Effector memory CD8-positive, alpha-beta T cell (primary cell): ENCODE measurements at places on chromosomes 5 and 9.
A peak's percentile ranks its signal among the peaks of the same experiment; 100 is the strongest.

GRCh38 chr5:112023766-112024165, 266.8 kb upstream of the NREP start:
- H3K36me3 ChIP-seq = no peaks in the 10 kb centered on the region
- H3K4me1 ChIP-seq = no peaks in the 10 kb centered on the region
- H3K4me3 ChIP-seq = no peak overlapping the region
- no peaks in the 10 kb centered on the region for H3K27me3 ChIP-seq
- DNase-seq = no peak
- no peak overlapping the region for H3K27ac ChIP-seq

DNA sequence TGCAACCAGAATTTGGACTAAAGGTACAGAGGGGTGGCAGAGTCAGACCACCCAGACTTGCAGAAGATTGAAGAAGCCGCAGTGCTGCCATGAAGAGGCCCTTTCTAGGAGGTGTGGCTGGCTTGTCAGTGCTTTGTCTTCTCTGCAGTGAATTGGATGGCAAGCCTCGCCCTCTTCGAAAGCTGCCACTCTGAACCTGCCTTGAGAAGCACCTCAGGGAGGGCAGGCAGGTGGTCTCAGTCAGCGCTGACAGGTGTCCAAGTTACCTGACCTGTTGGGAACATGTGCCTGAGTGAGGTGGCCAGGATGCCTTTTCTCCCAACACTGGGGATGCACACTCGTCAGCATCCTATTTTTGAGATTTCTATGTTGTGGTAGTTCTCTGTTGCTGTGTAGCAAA, 6.2 kb downstream of the TENT4A start:
- peaks cover 19% of the 10 kb centered on the region for H3K36me3 ChIP-seq
- peaks cover 87% of the 10 kb centered on the region for H3K4me1 ChIP-seq
- no peak for DNase-seq
- peak overlapping the region; percentile 32 for H3K27ac ChIP-seq
- H3K27me3 ChIP-seq = no peaks in the 10 kb centered on the region

- no peak overlapping the region for H3K4me3 ChIP-seq
- H3K27ac ChIP-seq = no peak overlapping the region
- DNase-seq = no peak
- H3K27me3 ChIP-seq = no peaks in the 10 kb centered on the region
- peaks cover 2% of the 10 kb centered on the region for H3K4me1 ChIP-seq
Observed at GRCh38 chr9:78698371-78698770, 401.4 kb downstream of the PSAT1 start.

- DNase-seq = peak; percentile 23
- H3K4me3 ChIP-seq = no peak overlapping the region
Observed at GRCh38 chr5:142548739-142549275, 137.1 kb downstream of the FGF1 start.

DNA sequence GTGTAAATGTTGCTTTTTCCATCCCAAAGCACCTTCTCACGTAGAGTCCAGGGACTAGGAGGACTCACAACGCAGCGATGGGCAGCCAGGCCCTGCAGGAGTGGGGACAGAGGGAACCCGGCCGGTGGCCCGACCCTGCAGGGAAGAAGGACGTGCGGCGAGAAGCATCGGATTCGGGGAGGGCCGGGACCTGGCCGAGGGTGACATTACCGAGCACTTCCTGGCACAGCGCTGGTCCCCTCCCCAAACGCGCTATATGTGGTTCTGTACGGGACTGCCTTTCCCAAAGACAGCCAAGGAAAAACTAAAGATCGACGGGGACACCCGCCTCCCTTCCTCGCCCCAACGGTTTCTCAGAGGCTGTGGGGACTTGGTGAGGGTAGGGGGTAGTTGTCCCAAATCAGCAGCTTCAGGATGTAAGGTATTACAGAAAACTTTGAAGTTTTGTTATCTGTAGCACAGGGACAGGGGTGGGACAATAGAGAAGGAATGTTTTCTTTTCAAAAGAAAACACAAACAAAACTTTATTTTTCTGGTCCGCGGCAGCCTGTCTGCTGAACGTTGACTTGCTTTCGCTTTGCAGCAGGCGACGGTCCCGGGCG, 887 bp upstream of the MAP3K1 start:
- peak overlapping the region; percentile 86 for H3K4me3 ChIP-seq
- H3K4me1 ChIP-seq = peaks cover 27% of the 10 kb centered on the region
- H3K36me3 ChIP-seq = peaks cover 23% of the 10 kb centered on the region
- H3K27me3 ChIP-seq = no peaks in the 10 kb centered on the region
